ENCODE measurements at places on chromosomes 12 and 14.
A peak's percentile ranks its signal among the peaks of the same experiment; 100 is the strongest.

DNA sequence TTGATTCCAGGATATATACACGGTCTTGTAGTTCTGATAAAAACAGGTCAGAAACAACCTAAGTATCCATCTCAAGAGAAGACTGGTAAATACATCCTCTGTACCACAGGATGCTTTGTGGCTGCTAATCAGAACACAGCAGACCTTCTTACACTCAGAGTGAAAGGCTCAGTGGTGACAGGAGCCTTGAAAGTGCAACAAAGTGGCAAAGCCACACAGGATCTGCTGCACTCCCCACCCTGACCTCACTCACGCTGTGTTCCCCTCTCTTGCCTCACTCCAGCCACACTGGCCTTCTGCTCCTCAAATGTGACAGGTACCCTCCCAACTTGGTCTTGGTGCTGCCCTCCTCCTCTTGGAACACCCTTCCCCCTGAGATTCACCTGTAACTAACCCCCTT lies 98.1 kb upstream of the GRIP1 start:
- DNase-seq: peak; percentile 43

DNA sequence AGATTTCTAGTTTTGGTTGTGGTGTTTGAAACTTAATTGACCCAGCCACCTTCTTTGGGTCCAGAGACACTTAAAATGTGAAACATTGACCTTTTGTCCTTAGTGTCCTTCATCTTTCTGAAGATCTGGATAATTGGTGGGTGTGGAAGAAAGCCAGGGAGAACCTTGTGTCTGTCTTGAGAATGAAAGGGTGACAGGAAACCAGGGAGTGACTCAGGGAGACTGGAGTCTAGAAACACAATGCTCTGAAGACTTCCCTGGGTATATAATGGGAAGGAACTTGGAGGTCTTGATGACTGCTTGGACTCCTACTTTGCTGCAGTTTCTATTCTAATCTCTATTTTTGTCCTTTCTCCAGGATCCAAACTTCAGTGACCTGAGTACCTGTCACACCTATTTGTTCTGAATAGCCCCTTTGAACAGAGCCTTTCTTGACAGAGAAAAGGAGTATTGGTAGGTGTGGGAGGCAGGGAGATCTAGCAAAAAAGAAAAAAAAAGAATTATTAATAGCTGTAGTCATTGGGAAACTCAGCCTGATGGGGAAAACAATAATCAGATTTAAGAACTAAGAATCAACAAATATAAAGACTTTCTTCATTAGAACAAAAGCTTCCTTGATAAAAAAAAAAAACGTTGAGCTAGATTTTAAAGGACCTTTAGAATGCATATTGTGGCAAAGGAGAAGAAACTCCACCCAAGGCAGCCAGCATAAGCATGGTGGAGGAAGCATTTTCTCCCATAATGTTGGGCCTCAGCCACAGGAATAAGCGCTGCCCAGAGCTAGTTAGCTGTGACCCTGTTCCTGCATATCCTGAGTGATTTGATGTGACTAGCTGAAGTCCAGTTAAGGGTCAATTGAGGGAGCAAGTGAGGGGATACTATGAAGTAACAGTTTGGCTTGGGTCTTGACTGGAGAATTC lies 77.9 kb upstream of the HOXC13 start:
- DNase-seq: no peak

- no peak for DNase-seq
Measured at GRCh38 chr12:126509572-126509971, 1444.3 kb downstream of the AACS start.

- no peak for DNase-seq
Measured at GRCh38 chr14:77253333-77254190, 17.4 kb downstream of the NGB start.

GRCh38 chr12:53952335-53952694 lies 2.4 kb upstream of the HOXC12 start:
- no peak for DNase-seq

DNA sequence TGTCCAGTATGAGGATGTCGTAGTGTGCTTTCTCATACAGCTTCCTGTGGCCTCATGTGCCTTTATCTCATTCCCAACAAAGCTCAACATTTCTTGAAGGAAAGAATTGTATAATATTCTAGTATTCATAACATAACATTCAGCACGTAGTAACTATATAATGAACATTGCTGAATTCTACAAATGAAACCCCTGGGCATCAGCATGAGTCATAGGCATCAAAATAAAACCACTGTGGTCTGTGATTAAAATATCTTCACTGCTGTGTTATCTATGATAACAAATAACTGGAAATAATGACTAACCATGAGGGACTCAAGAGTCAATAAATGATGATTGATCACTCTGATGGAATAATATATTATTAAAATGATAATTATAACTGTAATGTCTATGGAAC lies 255.2 kb downstream of the EMP1 start:
- DNase-seq: no peak
